CD4-positive, alpha-beta T cell treated with Interleukin-17A for 4 hours (primary cell): ENCODE measurements at places on chromosomes 1 and 21.

- DNase-seq: no peak
Observed at GRCh38 chr1:38151399-38151798, 104.8 kb upstream of the POU3F1 start.

- DNase-seq: no peak
Observed at GRCh38 chr1:168422203-168422847, 121.5 kb downstream of the XCL2 start.

DNA sequence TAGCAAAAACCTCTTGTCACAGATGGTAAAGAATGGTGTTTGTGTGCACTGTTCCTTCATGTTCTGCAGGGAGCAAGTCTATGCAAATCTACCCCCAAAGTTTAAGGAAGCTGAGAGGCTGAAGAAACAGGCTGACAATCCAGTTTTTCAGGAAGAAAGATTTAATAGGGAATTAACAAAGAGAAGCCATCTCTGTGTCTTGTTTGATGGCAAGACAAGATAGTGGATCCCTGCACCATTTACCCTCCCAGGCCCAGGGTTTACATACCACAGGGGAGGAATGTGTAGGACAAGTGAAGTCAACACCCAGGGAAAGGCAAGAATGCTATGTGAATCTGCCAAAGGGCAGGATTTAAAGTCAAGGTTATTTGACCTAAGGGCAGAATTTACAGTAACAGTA, 48.1 kb upstream of the FNBP1L start:
- no peak for DNase-seq

DNA sequence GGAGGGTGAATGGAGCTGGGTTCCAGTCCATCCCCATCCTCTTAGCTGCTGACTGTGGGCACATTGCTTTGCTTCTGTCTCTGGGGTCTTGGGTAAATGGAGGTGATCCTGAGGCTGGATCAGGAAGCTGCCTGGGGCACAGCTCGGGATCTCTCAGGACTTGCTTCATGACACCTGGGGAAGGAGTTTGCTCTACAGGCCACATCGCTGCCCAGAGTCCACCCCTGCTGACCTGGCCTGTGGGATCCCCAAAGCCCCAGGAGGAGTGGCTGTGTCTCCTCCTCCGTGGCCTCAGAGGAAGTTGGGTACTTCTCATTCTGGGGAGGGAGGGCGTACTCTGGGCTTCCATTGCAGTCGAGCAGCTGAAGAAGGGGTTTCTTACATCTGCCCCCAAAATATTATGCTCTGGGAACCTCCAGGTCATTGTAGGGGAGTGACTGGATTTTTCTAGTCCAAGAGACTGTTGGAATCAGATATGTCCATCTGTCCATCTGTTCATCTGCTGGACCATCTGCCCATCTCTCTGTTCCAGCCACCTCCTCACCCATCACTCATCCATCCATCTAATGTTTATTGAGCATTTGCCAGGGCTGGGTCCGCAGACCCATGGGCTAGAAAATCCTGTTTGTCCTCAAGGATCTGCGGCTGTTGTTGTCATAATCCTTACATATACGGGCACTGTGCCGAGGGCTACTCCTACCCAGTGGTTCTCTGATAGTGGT, 45.9 kb downstream of the ARHGEF10L start:
- no peak for DNase-seq

DNA sequence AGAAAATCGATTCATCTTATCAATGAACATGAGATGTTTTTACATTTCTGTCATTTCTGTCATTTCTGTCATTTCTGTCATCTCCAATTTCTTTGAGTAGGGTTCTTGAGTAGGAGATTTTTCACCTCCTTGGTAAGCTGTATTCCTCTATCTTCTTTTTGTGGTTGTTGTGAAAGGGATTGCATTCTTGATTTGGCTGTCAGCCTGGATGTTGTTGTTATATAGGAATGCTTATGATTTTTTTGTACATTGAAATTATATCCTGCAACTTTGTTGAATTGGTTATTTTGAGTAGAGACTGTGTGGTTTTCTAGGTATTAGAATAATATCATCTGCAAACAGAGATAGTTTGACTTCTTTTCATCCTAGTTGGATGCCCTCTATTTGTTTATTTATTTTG, 1233.7 kb downstream of the PLA2G4A start:
- no peak for DNase-seq

- no peak for DNase-seq
Observed at GRCh38 chr1:22524481-22524880, 38.8 kb upstream of the EPHA8 start.

DNA sequence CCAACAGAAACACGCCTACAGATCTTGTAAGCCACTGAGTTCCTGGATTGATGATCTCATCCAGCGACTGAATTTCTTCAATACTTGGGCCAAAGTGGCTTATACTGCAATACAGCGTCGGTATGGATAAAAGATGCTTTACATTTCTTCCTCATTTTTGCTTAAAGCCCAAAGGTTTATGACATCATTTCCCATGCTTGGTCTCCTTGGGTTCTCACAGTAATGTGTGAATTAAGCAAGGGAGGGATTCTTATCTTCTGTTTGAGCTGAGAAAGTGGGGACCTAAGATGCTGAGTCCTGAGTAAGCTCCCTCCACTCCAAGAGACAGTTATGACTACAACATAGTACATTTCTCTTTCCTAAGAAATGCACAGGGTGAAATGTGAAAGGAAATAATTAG, 39.5 kb downstream of the LBR start:
- DNase-seq: no peak

DNA sequence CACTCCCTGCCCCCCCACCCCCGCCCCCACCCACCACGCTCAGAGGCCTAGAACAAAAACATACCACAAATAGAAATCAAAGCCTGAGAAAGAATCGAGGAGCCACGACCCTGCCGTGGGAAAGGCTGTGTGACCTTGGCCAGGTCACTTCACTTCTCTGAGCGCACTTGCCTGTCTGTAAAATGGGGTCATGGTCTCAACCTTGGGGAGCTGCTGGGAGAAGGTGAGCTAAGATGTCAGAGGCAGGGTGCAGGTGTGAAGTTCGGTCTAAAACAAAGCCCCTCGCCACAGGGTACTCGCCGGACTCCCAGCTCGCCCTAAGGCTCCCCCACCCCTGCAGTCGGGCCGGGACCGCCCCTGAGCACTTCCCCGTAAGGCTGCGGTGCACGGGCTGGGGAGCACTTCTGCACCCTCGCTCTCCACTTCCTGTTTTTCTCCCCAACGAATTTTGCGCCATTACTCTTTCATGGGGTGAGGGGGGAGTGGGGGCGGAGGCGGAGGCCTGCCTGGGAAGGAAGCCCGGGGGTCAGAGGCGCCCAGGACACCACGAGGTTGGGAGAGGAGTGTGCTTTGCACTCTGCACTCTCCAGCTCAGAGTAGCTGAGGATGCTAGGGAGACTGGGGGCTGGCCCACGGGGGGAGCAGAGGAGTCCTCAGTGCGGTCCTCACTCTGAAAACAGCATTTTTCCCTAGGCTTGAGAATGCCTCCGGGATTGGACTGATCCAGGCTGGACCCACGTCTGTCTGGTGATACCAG, 21.9 kb upstream of the PIK3CD start:
- peak; percentile 84 for DNase-seq

DNA sequence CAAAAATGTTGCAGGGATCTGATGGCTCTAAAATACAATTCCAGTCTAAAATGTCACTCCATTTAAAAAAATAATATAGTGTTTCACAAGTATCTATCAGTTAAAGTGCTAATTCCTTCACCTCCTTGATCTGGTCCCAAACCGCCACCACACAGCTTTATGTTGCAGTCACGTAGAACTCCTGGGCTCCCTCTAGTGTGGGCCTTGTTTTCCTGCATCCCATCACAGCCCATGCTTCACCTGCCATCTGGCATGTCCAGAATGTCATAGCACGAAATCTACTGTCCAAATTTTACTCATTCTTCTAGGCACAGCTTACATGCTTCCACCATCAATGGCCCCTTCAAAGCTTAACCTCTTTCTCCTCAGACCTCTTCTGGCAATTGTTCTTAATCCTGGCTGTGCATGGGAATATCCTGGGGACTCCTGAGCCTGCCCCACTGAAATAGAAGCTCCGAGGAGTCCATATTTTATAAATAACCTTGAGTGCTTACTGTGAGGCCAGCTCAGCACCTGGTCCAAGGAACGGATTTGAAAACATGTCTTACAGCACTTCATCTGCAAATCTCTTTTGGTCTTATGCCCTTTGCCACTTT, 15.5 kb downstream of the FYB2 start:
- DNase-seq: no peak

- DNase-seq: no peak
Observed at GRCh38 chr1:143643148-143643885, 328.5 kb downstream of the FAM72C start.

DNA sequence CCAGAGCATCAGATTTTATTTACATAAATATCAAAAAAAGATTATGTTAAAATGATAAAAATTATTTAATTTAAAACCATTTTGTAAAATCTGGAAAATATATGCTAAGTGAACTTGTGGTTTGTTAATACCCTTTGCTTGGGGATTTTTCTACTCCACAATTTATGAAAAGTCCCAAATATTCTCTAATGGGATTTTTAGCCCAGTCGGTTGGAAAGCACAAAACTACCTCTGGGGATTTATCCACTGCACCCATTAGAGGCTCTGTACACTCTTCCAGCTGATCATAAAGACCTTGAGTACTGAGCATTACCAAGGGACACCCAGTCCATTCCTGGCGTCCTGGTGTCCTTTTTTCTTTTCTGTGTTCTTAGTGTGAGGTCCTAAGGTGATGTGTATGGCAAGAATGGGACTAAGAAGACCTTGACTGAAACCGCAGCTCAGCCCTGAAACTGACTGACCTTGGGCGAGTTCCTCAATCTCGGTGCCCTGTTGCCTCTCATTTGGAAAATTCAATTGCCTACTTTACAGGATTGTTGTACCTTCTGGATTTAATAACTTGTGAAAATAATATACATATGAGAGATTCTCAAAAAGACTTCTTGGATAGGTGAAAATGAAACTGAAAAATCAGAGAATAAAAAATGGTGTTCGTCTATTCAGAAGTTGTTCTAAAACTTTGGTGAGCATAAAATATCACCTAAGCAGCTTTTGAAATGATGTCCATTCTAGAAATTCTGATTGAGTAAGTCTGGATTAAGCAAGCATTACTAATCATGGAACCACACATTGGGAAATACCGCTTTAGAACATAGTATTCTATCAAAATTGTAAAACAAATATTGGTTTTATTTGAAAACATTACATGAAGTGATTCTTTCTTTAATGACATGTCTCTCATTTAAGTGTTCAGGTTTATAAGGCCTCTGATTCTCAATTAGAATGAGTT, 21.5 kb upstream of the SAMSN1 start:
- DNase-seq: no peak

DNA sequence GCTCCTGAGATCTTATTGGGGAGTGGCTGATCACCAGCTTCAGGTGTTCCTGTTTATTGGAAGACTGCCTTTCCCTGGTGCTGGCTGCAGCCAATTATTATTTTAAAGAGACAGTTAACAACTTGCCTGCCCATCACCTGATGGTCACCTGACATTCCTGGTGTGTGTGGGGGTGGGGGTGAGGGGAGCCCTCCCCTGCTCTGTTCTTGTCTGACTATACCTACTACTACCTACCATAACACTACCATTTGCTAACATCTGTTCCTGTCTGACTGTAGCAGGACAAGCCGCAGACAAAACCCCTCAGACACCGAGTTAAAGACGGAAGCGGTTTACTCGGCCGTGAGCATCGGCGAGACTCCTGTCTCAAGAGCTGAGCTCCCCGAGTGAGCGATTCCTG, 54.9 kb upstream of the NBPF3 start:
- DNase-seq: no peak

GRCh38 chr1:81190003-81190402, 610.7 kb upstream of the ADGRL2 start:
- DNase-seq: no peak

GRCh38 chr1:31944205-31945089, 6.3 kb upstream of the PTP4A2 start:
- DNase-seq: peak; percentile 94

GRCh38 chr1:214494706-214495105, 56.7 kb downstream of the PTPN14 start:
- DNase-seq: no peak

GRCh38 chr1:16440131-16440469, 424 bp upstream of the NECAP2 start:
- no peak for DNase-seq

GRCh38 chr1:196070940-196071339, 537.3 kb downstream of the KCNT2 start:
- DNase-seq: no peak

- DNase-seq: no peak
Observed at GRCh38 chr1:244406337-244406736, 45.4 kb downstream of the ADSS2 start.

- DNase-seq: peak; percentile 84
Observed at GRCh38 chr21:31132574-31133242, 94.4 kb upstream of the KRTAP19-8 start.

DNA sequence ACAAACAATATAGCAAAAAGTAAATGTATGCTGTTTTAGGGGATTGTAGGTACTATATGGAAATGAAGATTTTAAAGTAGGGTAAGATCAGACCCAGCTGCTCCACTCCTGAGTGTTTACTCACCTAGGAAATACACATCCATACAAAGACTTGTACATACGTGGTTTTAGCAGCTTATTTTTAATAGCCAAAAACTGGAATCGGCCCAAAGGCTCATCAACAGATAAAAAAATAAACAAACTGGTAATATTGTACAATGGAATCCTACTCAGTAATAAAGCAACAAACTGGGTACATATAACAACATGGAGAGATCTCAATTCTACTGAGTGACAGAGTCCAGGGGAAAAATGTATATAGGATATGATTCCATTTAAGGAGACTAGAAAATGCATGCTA, 179.2 kb upstream of the TMEM51 start:
- no peak for DNase-seq

- no peak for DNase-seq
Observed at GRCh38 chr1:169889871-169890270, 3.8 kb downstream of the SCYL3 start.

DNA sequence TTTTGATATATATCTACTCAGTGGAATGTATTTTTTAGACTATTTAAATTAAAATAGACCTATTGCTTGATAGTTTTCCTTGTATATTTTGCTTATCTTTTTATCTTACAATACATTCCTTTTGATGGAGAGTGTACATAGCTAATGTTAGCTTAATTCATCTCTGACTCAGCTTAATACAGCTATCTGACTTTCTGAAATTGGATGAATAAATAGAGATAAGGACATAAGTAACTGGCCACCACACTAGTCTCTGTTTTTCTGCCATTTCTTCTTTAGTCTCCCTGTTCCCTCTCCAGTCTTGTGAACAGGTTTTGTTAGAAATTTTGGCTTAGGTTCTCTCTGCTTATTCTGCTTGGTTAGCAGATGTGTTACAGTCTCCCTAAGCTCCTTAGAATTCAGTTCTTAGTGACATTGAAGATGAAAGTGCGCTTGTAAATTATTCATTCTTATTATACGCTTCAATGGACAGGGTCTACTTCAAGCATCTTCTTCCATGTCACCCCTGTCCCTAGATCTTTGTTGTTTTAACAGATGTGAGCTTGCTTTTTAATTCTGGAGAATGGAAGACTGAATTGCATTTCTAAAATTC, 59.6 kb downstream of the XPR1 start:
- no peak for DNase-seq
